ENCODE measurements at places on chromosomes 1 and 21.

DNA sequence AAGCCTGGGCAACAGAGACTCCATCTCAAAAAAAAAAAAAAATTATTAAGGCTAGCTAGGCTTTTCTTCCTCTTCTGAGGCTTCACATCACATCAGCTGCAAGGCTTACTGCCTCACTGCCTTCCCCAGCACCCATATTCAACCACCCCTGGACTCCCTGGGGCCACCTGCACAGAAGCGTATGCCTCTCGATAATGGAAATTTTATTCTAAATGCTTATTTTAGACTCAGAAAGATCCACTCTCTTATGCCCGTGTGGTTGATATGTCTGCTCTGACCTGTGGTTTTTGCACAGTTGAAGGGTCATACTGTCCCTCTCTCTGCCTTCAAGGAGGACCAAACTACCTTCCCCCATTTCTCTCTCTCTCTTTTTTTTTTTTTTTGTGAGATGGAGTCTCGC lies 1.5 kb upstream of the FCRLA start:
- no peak for DNase-seq

DNA sequence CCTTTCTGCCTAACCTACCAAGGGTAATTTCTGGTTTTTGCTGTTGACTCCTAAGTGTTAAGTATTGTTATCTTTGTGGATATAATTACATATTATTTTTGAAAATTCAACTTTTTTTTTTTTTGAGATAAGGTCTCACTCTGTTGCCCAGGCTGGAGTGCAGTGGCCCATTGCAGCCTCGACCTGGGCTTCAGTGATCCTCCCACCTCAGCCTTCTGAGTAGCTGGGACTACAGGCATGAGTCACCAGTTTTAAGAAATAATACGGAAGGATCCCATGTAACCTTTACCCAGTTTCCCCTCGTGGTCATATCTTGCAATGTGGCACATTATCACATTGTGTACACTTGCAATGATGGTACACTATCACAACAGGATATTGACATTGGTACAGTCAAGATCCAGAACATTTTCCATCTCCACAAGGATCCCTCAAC lies 3.1 kb downstream of the CHD1L start:
- DNase-seq, result no peak

- DNase-seq, result peak; percentile 23
Observed at GRCh38 chr1:160006312-160006940, 25.4 kb downstream of the PIGM start.

GRCh38 chr1:182770232-182770631 lies 19.3 kb upstream of the NPL start:
- no peak for DNase-seq

- DNase-seq, result no peak
Observed at GRCh38 chr1:205939690-205940330, 3.4 kb downstream of the SLC26A9 start.

DNA sequence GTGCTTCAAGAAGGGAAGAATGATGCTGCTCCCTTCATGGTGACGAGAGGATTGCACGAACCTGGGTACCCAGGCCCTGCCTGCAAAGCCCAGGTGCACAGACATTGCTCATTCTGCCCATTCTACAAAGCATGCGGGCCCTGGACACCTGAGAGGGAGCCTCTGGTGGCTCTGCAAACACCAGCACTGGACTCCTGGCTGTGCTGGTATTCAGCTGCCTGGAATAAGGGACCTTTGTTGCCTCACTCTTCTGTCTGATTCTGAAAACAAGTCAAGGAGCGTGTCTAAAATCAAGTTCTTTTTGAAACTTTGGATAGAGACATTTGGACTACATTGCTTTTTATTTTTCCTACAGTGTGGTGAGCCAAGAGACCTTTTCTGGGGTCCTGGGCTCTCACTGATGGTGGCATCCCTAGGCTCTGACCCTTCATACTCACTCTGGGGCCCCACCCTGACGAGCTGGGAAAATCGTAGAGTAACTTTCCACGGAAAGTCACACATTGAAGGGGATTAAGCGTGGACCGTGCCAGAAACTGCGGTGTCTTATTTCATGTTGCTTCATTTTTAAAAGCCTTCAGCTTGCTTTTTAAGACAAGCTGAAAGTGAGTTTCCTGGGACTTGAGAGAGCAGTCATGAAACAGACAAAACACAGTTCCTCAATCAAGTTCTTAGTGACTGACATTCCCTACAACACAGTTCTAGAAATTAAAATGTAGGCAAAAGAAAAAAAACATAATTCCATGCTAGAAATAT lies 24.0 kb downstream of the ABCA4 start:
- peak; percentile 13 for DNase-seq

- DNase-seq, result no peak
Observed at GRCh38 chr1:107689159-107689558, 275.8 kb downstream of the VAV3 start.

Data from AG04450 (cell line).